Activated T-cell treated with anti-CD3 and anti-CD28 coated beads, Interleukin-2, amount 50 U/mL, for 24 hours (primary cell): ENCODE measurements at places on chromosomes 4 and X.

GRCh38 chrX:69093960-69094871, 71.0 kb downstream of the PJA1 start:
- DNase-seq, result peak; percentile 40

DNA sequence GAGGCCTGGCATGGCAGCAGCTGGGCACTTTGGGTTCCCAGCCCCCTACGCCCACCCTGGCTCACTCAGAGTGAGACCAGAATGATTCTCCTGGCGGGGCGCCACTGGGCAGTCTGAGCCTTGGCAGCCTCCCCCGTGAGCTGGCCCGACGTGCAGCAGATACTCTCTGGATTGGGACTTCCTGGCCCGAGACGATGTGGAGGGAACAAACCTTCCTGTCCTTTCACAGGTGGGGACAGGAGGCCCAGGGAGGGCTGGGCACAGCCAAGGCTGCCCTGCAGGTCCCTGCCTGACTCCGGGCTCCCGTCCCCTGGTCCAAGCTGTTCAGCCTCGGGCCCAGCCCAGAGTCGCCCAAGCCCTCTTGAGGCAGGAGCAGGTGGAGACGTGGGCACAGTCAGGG, 17.9 kb upstream of the ADD1 start:
- no peak for DNase-seq

GRCh38 chr4:175253184-175253902, 335.2 kb downstream of the ADAM29 start:
- DNase-seq, result no peak

DNA sequence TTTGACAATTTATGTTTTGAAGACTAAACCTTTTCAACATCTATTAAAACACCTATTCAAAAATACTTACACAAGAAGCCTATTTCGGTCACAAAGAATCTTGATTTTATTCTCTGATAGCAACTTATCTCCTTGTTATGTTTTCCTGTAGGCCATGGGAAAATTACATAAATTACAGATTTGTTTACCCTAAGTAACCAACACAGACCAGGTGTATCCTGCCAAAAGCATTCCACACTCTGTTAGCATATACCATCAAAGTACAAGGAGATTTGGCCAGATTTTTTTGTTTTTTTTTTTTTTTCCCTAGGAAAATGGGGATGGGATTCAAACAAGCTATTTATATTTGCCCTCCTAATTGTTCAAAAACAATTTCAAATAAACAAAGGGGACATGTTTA, 497.9 kb upstream of the MAGEB18 start:
- DNase-seq, result no peak

- DNase-seq, result no peak
These were observed 1126.6 kb downstream of the FAT4 start for GRCh38 chr4:126441173-126442035.

GRCh38 chr4:81590596-81590995, 118.9 kb upstream of the RASGEF1B start:
- DNase-seq, result no peak

GRCh38 chrX:11367609-11368430, 74.6 kb downstream of the AMELX start:
- no peak for DNase-seq

GRCh38 chr4:80521438-80521837, 185.9 kb downstream of the CFAP299 start:
- DNase-seq, result no peak

DNA sequence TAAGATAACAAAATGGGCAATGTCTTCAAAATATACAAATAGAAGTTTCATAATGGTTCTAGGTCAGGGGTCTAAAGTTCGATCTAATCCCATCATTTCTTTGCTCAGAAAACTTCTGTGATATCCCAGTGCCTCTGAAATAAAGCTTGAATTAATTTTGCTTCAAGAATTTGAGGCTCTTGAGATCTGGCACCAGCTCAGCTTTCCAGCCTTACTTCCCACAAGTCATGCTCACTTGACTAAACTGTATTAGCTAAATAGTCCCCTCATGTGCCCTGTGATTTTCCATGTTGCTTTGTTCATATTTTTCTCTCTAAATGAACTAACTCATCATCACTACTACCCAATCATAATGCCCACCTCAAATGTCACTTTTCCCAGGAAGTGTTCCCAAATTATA, 50.8 kb upstream of the MBNL3 start:
- no peak for DNase-seq

- DNase-seq, result no peak
These were observed at the start of gene ALPK1 for GRCh38 chr4:112296949-112297880. TSS of gene ALPK1 (plus strand) at chr4:112297369.

GRCh38 chr4:22814906-22815305, 122.2 kb downstream of the GBA3 start:
- DNase-seq, result no peak

DNA sequence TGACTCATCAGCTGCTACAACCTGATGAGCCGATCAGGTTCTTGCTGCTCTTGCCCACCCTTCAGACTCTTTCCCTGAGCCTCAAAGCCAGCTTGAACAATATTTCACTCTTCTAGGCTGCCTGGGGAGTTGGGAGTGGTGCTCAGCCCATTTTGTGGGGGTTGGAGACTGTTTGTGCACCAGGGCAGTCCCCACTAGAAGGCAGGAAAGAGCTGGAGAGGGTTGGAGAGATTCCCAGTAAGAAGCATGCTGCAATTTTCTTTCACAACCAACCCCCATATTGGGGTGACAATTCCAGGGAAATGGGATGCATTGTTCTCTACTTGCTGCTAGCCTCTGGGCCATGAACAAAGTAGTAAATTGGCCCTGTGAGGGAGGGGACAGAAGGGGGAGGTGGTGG, 44.1 kb downstream of the SLC16A2 start:
- no peak for DNase-seq

DNA sequence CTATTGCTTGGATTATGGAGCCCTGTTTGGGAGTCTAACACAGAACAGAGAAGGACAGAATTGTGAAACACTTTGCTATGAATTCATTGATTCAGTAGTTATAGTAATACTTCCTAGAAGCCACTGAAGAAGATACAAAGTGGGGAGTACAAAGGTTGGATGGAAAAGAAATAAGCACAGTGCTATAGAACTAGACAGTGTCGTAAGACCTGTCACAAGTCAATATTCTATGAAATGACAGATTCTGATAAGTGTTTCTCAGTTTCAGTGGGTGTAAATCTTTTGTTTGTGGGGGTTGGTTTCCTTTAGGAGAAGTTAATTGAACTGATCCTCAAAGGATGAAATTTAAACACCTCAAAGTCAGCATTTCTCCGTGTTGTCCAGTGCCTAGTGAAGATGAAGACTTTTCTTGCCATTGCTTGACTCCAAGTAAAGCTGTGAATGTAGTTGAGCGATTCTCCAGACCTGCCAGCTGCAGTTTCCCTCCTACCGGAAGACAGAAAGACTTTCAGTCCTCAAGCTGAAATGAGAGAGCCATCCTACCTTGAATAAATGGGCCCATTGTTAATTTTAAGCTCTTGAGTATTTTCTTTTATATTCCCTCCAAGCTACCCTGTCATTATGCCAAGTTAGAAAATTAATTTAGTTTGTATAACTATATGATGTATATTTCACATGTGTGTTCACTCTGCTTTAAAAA, 7.9 kb downstream of the PDLIM5 start:
- no peak for DNase-seq

DNA sequence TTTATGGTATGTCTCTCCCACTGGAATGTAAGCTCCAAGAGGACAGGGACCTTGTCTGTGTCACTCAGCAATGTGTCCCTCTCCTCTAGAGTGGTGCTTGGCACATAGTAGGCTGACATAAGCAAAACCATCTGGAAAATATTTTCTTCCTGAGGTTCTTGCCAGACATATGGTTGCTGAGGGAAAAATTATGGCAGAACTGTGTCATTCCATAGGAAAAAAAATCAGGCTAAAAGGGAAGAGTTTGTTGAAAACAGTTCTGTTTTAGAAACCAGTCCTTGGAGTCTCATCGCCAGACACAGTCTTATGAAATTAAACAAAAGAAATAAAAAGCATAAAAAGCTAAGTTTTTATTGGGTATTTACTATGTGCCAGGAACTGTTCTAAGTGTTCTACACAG, 60.9 kb downstream of the RTL9 start:
- no peak for DNase-seq

GRCh38 chr4:74364256-74364651, 691 bp upstream of the EREG start:
- no peak for DNase-seq

DNA sequence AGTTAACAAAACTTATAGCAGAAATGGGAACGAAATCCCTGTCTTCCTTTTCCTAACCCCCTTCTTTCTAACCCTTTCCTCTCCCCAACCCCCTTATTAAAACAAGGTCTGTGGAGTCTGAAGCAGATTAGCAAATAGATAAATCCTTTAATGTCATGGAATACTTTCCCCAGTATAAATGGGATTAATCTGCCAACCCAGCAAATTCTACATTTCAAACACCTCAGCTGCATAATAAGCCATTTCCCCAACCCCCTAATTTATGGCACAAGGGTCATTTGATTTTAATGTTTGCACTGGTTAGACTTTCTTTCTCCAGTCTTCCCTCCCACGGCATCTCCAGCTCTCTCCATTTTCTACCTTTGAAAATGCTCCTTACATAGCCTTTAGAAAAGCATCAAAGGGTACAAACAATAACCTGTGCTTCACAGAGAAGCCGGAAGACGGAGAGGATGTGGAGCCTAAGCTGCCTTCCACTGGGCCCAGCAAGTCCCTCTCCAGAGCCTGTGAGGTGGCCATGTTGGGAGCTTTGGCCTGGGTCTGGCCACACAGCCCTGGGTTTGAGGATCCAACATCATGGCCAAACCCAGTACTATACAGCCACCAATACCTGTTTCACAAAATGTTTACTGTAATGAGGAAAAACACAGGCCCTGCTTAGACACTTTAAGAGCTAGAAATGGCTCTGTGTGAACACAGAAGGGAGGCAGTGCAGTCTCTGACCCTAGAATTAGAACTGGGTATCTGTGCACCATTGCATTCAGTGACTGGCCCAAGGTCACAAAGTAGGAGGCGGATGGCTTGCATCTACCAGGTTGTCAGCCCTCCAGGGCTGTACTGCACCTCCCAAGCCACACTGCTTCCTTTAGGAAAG, 56.9 kb upstream of the SPRY1 start:
- no peak for DNase-seq

GRCh38 chrX:129818123-129818522, 25.6 kb downstream of the ZDHHC9 start:
- DNase-seq, result no peak

DNA sequence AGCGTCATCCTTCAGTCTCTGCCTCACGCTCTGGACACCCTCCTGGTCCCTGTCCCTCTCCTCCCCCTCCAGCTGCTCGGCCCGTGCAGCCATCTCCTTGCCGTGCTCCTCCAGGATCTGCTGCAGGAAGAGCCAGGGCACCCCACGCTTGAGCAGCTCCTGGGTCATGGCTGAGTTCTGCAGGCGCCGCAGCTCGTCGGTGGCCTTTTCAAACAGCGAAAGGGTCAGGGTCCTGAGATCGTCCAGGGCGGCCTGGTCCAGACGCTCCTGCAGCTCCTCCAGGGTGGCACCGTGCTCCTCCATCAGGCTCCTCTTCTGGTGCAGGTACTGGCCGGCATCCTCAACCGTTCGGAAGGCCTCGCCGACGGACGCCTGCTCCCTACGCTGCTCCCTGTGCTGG, 85.8 kb downstream of the EVC2 start:
- no peak for DNase-seq

DNA sequence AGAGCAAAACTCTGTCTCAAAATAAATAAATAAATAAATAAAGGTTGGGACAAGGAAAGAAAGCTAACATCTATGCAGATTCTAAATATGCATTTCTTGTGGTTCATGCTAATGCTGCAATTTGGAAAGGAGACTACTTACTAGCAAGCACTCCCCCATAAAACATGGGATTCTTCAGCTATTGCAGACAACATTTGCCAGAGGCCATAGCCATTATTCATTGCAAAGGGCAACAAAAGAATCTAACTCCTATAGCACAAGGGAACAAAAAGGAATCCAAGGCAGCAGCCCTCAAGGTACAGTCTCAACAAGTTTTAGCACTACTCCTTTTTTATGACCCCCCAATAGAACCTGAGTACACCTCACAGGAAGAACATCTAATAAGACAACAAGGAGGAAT, 8.0 kb upstream of the HERC5 start:
- DNase-seq, result no peak

GRCh38 chrX:110216027-110216426, 101.9 kb downstream of the AMMECR1 start:
- no peak for DNase-seq

DNA sequence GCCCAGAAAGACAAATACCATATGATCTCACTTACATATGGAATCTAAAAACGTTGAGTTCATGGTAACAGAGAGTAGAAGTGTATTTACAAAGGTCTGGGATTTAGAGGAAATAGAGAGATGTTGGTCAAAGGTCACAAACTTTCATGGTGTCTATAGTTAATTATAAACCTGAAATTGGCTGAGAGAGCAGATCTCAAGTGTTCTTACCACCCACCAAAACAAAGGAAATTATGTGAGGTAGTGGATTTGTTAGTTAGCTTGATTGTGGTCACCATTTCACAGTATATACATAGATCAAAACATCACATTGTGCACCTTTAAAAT, 186.8 kb downstream of the NWD2 start:
- DNase-seq, result no peak

- DNase-seq, result no peak
These were observed 137.8 kb downstream of the MID1IP1 start for GRCh38 chrX:38939067-38939466.

DNA sequence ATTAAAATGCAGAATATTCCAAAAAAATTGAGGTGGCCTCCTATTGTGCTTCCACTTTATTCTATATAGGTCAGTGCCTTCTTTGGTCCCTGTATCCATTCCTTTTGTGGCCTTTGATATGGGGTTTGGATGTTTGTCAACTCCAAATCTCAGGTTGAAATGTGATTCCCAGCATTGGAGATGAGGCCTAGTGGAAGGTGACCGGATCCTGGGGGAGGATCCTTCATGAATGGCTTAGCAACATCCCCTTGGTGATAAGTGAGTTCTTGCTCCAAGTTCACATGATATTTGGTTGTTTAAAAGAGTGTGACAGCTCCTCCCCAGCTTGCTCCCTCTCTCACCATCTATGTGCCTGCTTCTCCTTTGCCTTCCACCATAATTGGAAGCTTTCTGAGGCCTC, 380.6 kb downstream of the INPP4B start:
- no peak for DNase-seq

DNA sequence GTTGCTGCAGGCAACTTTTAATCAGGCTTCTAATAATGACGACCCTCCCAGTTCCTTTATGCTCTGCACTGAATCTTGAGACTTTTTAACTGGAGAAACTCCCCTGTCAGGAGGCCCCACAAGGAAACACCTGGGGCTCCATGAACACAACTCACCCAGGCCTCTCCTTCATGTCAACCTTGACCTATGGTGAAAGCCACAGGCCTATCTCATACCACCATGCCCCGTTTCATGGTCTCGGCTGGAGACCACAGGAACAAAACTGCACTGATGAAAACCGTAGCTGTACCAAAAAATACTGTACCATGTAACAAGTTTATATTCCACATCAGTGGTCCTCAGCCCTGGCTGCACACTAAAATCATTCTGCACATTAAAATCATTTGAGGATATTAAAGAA, 57.0 kb downstream of the ZNF827 start:
- no peak for DNase-seq

GRCh38 chr4:146469022-146469421, 52.7 kb downstream of the SLC10A7 start:
- DNase-seq, result no peak
